ENCODE measurements at places on chromosomes 7 and 10.

GRCh38 chr10:18583575-18584270 is 67.7 kb downstream of the NSUN6 start:
- no peak for DNase-seq

- DNase-seq, result no peak
These were observed 54.7 kb upstream of the CCAR1 start for GRCh38 chr10:68666280-68666760.

DNA sequence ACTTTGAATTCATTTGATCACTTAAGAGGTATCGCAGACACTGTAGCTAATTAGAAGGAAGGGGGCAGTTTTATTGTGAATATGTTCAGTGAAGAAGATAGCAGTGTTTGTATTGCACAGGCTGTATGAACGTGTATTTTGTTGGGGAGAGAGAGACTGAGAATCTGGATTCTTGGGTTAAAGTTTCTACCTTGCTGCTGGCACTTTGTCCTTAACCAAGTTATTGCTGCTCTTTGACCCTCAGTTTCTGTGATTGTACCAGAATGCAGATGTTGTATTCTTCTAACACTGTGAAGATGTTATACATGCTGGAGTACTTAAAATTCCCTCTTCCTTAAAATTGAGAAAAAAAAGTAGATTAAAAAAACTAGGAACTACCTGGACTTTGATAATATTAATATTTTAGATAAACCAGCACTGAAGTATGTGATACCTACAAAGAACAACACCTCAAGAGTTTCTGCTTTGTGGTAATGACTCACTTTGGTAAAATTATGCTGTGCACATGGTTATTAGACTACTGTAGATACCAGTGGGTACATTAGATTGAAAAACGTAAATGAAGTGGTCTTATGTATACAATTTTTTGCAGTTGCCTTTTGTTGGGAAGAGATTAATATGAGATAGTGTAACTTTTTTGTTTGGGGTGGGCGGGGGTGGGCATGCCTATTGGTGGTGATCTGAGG is 321.3 kb downstream of the AUTS2 start:
- DNase-seq, result no peak

DNA sequence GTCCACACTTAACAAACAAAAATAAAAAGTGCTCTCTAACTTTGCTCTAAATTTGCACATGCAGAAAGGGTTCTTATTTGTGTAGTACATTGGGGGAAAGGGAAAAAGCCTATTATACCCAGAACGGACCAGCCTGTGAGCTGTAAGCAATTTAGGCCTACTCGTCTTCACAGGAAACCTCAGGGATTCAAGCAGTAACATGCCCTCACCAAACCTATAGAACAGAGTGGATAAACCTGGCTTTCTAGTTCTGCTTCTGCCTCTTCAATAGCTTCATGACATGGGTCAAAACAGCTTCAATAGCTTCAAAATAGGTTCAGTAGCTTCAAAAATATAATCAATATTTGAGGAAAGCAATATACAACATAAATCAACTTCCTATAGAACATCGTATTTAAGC is 163.7 kb downstream of the ARL4A start:
- no peak for DNase-seq

Data from NCI-H774 (cell line).